ENCODE measurements at places on chromosomes 3 and 15.

- no peak for DNase-seq
These were observed 17.1 kb upstream of the CYP11A1 start for GRCh38 chr15:74384566-74384880.

DNA sequence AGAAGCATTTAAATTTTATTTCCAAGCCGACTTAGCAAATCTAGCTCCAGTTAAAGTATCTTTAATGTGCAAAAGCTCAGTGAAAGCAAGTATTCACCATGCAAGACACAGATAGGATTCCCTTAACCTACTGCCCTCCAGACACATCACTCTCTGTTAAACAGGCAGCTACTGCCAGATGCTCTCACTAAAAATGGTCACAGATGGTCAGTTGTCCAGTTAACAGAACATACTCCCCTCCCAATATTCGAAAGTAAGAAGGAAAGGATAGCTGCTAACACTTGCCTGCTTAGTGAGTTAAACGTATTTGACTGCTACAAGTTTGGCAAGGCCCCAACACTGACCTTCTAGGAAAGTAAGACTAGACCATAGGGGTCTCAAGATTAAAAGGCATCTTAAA, 73.7 kb downstream of the PRTG start:
- DNase-seq: no peak

- DNase-seq: no peak
These were observed 5.4 kb upstream of the IGF2BP2 start for GRCh38 chr3:185830018-185830797.

- DNase-seq: no peak
These were observed 13.8 kb upstream of the TNFSF10 start for GRCh38 chr3:172536993-172537419.

GRCh38 chr15:99252326-99252725, 1.0 kb downstream of the LRRC28 start:
- no peak for DNase-seq

GRCh38 chr3:13403847-13404246, 16.3 kb downstream of the NUP210 start:
- no peak for DNase-seq

GRCh38 chr3:18872466-18872865, 275.8 kb upstream of the KCNH8 start:
- peak; percentile 8 for DNase-seq

DNA sequence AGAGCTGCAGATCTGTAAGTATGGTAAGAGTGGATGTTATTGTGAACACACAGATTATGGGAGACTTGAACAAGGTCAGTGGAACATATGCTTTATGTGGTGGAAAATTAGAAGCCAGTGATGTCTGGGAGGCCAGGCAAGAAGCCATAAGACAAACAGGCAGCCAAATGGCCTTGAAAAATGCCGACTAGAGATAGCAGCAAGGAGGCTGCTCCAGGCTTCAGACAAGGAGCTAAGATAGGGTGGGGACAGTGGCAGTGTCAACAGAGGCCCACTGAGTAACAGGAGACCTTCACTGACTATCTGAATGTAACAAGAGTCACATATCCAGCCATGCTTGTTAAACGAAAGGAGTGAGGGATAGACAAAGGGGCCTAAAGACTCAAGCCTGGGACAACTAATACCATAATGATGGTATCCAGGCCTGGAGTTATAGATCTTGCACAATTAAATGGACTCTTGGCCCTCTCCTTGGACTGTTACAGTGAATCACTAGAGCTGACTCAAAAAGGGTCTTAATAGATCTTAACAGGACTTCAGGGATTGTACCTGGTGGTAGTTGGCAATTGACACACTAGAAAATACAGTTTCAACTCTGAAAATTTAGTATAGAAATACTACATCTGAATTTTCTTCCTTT, 50.6 kb downstream of the CFAP20DC start:
- no peak for DNase-seq

DNA sequence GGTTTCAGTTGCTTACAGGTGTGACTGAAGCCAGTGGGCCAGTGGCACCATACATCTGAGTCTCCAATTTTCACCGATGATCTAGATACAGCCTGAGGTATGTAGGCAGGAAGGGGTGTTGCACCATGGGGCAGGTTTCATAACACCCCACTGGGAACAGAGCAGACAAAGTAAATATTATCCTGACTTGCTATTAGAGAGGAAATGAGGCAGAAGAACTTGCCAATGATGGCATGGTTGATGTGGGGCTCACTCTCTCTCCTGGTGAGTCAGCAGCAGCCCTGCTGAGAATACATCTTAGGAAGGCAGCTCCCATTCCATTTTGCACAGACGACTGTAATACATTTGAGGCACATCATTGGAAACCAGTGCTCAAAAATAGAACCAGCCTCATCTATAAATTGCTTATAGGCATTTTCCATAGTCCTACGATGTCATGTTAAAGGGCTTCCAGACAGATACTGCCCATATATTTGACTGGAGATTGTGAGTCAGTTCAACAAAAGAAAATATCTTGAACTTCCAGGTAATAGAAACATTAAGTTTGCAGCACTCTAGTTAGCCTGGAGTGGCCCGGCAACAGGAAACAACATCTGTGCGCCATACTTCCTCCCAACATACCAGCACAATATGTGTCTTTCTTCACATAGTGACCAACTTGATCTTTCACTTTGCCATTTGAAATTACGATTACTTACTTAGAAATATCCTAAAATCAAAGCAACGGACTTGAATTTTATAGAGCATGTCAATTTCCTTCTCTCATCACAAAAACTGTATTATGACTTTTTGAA, 175.5 kb downstream of the NECTIN3 start:
- DNase-seq: no peak

GRCh38 chr3:134312072-134312872, 61.6 kb upstream of the RYK start:
- no peak for DNase-seq

Data from activated CD4-positive, alpha-beta T cell treated with anti-CD3 and anti-CD28 coated beads, Interleukin-2, amount 50 U/mL, for 16 hours (primary cell).